Cerebellar nuclear complex (tissue), 1 donor: ENCODE measurements at places on chromosomes 16 and 17.

GRCh38 chr16:53922067-53922806 is 218.3 kb downstream of the FTO start:
- no peak for DNase-seq

DNA sequence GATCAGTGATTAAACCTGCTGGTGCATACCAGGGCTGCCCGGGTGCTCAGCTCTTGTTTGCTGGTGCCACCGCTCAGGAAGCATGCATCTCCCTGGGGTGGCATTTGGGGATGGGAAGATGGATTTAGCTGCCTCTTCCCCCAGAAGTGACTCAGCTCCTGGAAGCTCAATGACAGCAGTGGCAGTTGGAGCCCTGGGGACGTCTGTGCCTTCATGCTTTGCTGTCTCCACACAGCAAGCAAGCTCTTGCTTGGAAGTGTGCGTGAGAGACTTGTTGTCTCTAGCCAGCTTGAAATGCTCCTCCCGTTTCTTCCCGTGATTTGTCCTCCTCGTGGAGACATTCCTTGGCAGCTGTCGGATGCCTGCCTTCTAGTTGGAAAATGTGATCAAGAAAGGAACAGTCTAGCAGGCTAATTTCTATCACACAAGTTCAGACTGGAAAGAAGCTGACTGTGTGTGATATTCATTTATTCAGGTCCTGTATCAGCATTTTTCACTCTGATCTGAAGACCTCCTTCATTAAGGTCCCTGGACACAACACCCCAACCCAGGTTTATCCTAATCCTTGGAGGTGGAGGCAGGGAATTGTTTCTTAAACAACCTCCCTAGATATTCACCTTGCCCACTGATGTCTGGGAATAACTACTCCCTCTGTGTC is 73.0 kb downstream of the BMERB1 start:
- no peak for DNase-seq

DNA sequence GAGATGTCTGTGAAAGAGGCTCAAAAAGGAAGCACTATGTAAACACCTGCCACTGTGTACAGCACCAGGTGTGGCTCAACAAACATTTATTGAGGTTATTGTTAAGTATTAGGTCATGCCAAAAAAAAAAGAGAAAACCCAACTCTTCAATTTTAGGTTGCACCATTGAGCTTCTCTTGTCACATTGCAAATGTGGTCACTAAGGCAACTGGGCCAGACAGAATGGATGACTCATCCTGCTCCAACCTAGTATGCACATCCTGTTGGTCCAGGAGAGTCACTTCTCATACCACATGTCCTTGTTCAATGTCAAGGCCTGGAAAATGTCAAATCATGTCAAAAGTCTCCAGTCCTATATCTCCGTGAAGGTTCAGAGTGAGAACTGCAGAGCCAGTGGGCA is 25.0 kb downstream of the HOXB1 start:
- DNase-seq = no peak

DNA sequence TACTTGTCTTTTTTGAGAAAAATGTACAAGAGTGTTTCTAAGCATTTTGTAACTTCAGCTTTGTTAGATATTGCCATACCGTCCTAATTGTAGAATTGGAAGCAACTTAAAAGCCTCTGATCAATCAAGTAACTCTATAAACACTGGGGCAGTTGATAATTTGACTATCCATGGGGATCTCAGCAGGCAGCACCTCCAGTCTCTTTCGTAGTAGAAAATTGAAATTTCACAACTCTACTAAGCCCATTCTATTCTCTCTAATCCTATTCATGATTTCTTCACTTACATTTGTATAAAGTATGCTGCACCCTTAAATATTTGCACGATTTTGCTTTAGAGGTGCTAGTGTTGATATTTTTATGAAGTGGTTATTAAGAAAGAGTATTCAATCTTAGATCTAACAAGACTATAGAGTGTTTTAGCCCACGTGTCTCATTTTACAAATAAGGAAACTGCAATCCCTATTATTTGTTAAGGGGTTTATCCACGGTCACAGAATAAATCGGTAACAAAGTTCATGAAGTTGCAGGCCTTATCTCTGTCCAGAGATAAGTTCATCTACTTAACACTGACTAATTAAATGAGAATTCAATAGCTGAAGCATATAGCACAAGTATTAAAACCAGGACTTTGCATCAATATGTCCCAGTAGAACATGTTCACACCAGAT is 10.9 kb downstream of the ABCA6 start:
- DNase-seq = no peak

GRCh38 chr17:46732754-46733398 is 85.6 kb downstream of the WNT3 start:
- DNase-seq = no peak

- DNase-seq = no peak
Observed at GRCh38 chr16:9438991-9439390, 347.5 kb downstream of the HAPSTR1 start.

GRCh38 chr17:64254755-64255154 is 8.3 kb downstream of the TEX2 start:
- no peak for DNase-seq

DNA sequence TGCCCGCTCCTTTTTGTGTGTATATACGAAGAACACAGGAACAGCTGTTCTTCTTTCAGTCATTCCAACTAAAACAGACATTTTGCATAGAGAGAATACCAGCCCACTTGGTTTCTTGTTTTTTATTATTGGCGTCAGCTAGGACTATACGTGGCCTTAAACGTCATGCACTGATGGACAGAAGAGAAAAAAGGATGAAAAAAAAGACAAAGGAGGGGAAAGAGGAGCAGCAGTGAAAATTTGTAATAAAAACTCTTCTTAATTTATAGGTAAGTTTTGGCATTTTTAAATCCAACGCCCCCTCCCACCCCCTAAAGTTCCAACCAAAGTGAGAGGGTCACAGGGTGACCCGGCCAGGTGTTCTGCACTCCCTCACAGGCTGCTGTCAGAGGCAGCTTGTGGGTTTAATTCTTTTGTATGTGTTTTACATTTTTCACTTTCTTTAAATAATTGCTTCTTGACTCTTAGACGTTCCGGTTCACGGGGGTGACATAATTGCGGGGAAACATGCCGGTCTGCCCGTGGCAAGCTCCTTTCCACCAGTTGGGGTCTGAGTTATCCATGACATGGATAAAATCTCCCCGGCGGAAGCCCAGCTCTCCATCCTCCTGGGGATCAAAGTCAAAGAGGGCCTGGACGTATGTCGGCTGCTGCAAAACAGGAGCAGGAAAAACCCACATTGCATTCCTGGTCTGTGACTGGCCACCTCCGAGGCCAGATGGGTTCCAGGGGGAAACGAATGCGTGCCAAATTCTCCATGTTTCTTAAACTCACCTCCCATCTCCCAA is 30.9 kb upstream of the SLC25A19 start:
- DNase-seq = no peak

- no peak for DNase-seq
Observed at GRCh38 chr17:50443505-50443974, 17.5 kb downstream of the ACSF2 start.
